EH (cell line): ENCODE measurements at places on chromosomes 6 and 20.

GRCh38 chr6:36028088-36028876 lies 674 bp downstream of the MAPK14 start:
- peak; percentile 35 for DNase-seq

DNA sequence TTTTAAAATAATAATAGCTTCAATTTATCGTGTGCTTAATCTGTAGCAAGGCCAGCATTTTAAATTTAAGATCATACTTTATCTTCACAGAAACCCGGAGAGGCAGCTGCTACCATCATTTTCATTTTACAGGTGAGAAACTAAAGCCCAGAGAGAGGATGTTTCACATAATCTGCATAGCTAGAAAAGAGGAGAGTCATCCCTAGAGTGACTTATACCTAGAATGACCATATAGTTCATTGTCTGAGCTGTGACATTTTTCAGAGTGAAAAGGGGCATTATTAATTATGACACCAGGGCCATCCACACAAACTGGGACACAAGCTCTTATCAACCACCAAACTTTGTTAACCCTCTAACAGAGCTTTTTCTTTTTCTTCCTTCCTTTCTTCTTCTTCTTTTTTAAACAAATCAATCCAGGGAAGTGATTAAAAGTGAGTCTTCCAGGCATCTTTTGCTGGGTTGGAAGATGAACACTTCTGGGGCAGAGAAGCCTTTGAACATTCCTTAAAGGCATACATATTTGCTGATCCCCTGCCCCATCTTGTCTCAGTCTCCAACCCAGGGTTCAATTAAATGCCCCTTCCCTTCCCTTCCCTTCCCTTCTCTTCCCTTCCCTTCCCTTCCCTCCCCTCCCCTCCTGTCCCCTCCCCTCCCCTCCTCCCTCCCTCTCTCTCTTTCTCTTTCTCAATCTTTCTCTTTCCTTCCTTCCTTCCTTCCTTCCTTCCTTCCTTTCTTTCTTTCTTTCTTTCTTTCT lies 272.5 kb upstream of the JAG1 start:
- DNase-seq, result no peak

DNA sequence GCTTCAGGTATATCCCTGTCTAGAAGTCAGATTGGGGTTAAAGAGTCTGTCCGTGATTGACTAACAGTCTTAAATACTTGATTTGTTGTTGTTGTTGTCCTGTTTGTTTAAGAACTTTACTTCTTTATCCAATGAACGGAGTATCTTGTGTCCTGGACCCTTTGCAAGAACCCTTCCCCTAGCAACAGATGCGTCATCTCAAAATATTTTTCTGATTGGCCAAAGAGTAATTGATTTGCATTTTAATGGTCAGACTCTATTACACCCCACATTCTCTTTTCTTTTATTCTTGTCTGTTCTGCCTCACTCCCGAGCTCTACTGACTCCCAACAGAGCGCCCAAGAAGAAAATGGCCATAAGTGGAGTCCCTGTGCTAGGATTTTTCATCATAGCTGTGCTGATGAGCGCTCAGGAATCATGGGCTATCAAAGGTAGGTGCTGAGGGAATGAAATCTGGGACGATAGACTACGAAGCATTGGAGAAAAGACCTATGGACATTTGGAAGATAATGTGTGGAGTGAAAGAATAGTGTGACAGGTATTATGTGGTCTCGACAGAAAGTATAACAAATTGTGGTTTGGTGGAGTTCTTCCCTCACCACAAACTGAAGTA lies at the start of gene HLA-DRA:
TSS of gene HLA-DRA (plus strand) at position 286 of the 613 bp plus-strand sequence. CDS start at position 350, 64 bp downstream.
- DNase-seq, result peak; percentile 58

DNA sequence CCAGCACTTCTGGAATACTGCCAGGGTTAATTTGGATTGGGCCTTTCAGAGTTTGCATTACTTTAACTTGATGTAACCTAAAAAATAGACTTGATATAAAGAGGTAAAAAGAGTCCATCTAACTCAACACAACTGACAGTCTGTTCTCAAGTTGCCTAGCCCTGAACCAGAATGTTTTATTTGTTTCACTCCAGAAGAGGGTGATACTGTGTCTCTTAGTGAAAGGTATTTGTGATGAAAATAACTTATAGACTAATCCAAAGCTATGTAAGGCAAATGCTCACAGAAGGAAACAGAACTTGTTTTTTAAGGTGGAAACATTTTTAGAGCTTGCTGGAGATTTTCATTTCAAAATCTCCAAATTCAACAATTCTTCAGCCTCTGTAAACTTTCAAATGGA lies 469.1 kb upstream of the RUNX2 start:
- peak; percentile 8 for DNase-seq

DNA sequence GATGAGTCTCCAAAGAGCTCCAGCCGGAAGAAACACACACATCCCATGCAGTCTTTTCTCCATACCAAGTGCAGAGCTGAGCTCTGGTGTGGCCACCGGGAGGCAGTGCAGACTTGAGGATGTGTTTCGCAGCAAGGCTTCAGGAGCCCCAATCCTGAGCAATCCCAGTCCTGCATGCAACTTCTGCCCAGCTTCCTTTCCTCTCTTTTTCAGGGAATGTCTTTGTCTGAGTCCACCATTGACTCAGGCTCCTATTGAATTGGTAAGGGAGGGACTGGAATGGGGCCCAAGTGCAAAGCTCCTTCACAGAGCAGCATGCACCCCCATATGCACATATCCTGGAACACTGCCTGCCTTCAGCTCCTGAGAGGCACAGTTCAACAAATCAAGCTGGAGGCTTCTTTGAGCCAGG lies 50.5 kb upstream of the ASIP start:
- DNase-seq, result peak; percentile 89

DNA sequence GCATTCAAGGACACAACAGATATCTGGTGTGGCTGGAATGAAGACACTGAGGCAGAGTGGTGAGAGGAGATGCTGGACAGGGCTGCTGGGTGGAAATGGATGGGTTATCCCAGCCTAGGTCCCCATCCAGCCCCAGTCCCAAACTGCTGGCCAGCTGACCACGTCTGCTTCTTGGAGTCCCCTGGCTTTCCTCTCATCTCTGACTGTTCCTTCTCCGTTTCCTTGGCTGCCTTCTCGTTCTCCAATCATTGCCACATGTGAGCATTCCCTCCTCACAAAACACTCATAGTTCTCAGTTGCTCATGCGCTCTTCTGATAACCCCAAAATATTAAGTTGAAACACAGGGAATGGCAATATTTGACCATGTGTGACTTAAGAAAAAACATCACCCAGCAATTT lies 31.5 kb downstream of the MAFB start:
- no peak for DNase-seq

- no peak for DNase-seq
Measured at GRCh38 chr20:37925265-37926165, 22.6 kb downstream of the VSTM2L start.

- peak; percentile 24 for DNase-seq
Measured at GRCh38 chr20:21303872-21304586, 898 bp downstream of the XRN2 start.

DNA sequence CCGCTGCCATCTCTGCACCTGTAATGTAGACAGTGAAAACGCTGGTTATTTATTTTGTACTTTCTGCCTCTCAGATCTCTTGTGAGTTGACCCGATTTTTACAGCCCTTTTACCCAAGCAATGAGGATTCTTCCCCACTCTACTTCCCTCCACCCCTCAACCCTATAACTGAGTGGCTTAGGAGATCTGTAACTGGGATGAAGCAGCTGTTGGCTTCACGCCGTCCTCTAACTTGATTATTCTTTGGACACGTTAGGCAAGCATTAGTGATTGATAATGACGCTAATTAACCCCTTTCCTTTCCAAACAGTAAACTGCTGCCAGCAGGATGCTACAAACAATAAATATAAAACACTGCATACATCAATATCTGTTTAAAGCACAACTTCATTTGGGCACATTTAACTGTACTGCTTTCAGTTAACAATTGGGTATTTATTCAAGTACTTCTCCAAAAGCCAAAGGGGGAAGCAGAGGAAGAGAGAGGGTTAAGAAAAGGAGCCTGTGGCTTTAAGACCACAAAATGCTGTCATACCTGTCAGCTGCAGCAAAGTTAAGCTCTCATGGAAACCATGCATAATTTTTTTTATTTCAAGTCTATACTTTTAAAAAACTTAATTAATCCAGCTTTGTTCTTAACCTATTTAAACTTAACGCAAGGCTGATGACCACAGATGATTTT lies 21.2 kb downstream of the TFAP2A start:
- DNase-seq, result no peak

- DNase-seq, result peak; percentile 84
Measured at GRCh38 chr6:17703256-17703694, 3.5 kb downstream of the NUP153 start.

DNA sequence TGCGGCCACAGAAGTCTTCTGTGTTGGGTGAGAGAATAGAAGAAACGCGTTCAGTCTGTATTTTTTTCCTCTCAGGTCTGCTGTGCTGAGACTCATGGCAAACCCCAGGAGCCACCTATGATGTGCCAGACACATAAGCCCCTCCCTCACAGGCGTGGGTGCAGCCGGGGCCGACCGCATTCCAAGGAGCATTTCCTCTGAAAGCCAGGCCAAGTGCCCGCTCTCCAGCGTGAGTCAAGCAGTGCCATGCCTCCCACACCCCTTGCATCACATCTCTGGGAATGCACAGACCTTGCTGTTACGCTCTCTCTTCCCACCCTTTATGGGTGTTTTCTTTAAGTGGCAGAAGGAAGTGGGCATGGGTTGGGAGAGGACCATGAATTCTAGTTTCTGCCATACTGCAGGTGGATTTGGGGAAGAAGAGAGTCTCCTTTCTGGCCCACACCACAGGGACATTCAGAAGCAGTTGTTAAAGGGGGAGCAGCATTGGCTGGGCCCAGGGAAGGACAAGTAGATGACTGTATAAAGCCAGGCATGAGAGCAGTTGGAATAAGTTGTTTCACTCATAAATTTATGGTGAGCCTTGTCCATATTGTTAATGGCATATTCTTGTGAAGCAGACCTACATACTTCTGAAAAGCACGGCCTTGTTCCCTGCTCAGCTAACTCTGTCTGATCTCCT lies 37.1 kb upstream of the TFAP2A start:
- peak; percentile 87 for DNase-seq

GRCh38 chr6:22904431-22904830 lies 335.1 kb downstream of the HDGFL1 start:
- DNase-seq, result peak; percentile 32

- DNase-seq, result no peak
Measured at GRCh38 chr6:125102411-125102810, 51.2 kb upstream of the TPD52L1 start.

GRCh38 chr20:43529051-43529450 lies 21.6 kb downstream of the L3MBTL1 start:
- DNase-seq, result no peak

DNA sequence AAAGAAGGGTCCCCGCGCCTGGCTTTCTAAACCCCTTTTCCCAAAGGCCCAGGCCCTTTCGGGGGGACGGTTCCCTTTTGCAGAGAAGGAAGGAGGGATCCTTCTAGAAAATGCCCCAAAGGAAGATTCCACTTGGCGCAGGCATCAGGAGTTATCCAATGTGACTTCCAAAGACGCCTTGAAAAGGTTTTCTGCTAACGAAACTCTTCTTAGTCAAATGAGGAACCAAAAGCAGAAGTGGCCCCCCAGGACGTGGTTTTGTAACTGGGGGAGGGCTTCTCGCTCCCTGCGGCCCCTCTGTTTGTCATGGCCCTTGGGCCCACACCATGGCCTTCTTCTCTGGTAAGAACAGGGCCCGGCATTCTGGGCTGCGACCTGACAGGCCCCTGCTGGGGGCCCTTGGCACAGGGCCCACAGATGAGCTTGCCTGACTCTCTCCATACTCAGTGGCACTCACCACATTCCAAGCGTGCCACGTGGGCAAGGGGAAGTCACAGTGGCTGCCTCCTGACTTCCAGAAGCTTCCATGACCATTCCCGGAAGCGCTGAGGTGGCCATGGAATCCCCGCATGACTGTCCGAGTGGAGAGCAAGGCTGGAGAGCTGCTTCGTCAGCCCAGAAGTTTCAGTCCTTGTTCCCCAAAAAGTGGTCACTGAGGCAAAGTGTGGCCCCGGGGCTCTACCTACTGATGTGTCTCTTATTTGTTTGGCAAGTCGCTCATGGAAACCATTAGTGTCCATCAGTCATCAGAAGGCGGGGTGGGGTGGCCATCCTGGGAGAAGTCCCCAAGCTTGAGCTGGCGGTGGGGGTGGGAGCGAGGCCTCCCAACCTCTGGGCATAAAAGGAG lies 834 bp upstream of the CTSZ start:
- DNase-seq, result no peak

GRCh38 chr6:157821342-157822033 lies 1.6 kb upstream of the SNX9 start:
- DNase-seq, result peak; percentile 52

- no peak for DNase-seq
Measured at GRCh38 chr6:99347804-99348203, 1.7 kb downstream of the FAXC start.

- DNase-seq, result peak; percentile 47
Measured at GRCh38 chr6:150813319-150813992, 52.0 kb upstream of the MTHFD1L start.

DNA sequence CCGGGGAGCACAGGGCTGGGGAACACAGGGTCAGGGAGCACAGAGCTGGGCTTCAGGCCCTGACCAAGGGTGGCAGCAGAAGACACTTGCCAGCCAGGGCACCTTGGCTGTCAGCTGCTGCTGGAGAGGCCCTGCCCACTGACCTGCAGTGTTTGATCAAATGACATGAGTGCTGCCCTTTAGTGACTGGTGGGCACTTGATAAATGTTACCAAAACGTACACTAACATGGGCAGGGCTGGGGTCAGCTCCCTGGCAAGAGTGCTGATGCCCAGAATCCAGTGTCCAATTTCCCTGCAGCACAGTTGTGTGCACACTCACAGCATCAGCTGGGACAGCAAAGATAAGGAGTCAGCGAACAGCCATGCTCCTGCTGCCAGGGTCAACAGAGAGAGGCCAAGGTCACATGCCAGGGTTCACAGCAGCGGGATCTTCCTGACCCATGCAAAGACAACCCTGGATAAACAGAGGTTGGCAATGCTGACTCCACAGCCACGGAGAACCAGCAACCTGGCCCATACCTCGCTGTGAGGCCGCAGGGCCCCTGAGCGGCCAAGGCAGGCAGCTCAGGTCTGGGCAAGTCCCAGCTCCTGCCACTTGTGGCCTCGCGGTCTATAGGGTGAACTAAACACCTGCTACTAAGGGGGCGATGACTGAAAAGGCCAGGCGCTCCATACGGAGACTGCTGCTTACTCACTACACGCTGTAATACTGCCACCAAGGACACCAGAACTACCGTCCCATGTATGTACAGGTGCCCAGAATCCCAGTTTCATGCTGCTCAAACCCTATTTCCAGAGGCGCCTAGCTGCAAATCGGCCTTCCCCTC lies 46.3 kb downstream of the NINL start:
- DNase-seq, result no peak
